Omental fat pad (tissue), 4 donors: ENCODE measurements at places on chromosomes 7 and 10. TPM values are rescaled to one million over a fixed set of nuclear protein-coding genes. Genes with fewer than 3 reads are reported as not detected.

ZNF727 gene
- 4.3 TPM for total RNA-seq

SNCG gene
- 219 TPM for total RNA-seq

PRKG1 gene
- 33.9 TPM for total RNA-seq

CYP3A7 gene
- 2.8 TPM for total RNA-seq

PDK4 gene
- total RNA-seq, result 996 TPM

CPA1 gene
- total RNA-seq, result 2.0 TPM

TRIM50 gene
- total RNA-seq, result 0.28 TPM

HMX2 gene
- total RNA-seq, result not detected

RGR gene
- total RNA-seq, result not detected

- no peak for DNase-seq
Observed at GRCh38 chr10:131710142-131710861, 190.5 kb upstream of the PPP2R2D start.

- no peak for DNase-seq
Observed at GRCh38 chr7:28724563-28724962, 233.6 kb downstream of the TRIL start.

- DNase-seq, result no peak
Observed at GRCh38 chr10:71029411-71029892, 141.1 kb upstream of the PCBD1 start.

DNA sequence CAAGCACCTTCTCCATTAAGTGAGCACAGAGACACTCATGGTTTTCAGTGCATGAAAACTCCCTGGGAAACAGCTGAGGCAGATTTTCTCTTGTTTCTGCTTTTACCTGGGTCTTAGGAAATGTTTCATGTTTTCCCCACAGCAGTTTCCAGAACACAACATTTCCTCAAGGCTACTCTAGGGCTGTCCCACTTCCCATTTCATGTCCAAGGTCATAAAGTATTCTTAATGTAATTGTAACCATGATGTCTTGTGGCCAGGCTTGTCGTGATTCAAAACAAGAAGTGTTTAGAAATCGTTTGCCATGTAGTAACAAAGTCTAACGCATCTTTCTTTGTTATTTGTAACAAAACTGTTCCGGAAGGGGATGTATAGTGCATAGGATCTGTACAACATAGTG lies 83.8 kb upstream of the NRP1 start:
- DNase-seq, result no peak

DNA sequence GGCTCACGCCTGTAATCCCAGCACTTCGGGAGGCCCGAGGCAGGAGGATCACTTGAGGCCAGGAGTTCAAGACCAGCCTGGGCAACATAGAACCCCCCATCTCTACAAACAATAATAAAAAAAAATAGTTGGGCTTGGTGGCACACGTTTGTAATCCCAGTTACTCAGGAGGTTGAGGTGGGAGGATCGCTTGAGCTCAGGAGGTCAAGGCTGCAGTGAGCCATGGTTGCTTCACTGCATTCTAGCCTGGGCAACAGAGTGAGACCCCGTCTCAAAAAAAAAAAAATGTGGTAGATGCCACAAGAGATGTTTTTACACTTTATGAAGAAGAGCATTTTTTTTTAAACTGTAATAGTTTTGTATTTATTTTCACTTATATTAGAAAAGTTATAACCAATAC lies 12.8 kb downstream of the NYAP1 start:
- DNase-seq, result no peak

- DNase-seq, result no peak
Observed at GRCh38 chr10:2165771-2166460, 428.6 kb upstream of the ADARB2 start.

- DNase-seq, result no peak
Observed at GRCh38 chr10:71821909-71822763, 28.9 kb downstream of the PSAP start.

GRCh38 chr7:128793181-128793547 lies 1.4 kb downstream of the CCDC136 start:
- DNase-seq, result no peak

DNA sequence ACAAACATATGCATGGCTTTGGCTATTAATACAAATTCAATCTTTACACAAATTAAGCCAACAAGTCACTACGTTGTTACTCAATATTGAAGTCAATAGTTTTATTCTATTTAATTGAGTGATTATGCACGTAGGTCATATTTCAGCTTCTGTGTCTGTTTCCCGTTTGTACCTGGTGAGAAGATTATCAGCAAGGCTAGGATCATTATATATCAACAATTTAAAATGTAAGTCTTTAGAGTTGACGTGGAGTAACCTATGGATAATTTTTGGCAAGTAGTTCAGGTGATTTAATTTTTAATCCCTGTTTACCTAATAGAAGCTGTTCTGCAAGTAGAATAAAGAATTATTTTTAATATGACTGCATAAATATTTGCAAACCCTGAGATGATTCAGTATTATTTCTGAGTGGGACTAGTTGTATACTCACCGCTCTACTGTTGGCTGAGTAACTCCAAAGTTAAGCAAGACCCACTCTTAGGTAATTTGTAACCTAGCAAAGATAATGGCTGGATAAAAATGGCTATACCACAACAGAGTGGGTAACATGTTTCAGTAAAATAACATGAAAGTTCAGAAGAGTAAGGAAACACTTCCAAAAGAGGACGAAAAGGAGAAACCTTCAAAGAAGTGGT lies 161.0 kb downstream of the HGF start:
- DNase-seq, result no peak

DNA sequence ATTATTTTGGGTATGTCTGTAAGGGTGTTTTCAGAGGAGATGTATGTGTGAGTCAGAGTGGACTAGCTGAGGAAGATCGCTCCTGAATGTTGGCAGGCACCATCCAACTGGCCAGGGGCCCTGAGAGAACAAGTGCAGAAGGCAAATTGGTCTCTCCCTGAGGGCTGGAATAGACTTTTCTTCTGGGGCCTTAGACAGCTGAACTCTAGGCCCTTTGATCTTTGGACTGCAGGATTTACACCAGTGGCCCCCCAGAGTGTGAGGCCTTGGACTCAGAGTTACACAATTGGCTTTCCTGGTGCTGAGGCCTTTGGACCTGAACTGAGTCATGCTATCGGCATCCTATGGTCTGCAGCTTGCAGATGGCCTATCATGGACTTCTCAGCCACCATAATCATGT lies 217.2 kb downstream of the REEP3 start:
- DNase-seq, result no peak

DNA sequence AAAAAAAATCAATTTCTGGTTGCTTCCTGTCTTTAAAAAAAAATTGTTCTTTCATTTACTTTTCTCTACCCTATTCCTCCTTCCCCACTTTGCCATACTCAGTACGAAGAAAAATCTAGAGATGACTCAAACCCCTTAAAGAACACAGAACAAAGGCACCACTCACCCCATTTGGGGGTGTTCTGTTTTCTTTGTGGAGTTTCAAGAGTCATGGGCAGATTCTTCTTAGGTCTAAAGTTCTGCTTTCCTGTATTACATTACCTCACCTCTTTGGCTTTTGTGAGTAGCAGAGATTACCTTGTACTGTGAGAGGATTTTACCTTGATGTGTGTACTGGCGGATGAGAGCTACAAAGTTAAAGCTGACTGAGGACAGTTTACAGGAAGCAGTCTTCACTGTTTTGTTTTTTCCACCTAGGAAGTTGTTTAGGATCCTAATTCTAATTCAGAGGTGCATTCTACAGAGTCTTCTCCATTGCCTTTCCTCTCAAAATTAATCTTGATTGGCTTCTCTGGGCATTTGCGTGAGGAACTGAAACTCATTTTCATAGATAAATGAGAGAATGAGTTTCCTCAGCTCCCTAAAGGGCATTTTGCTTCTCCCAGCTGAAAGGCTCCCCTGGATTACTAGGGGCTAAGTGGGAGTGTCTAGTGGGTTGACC lies 20.7 kb downstream of the AVL9 start:
- DNase-seq, result no peak

DNA sequence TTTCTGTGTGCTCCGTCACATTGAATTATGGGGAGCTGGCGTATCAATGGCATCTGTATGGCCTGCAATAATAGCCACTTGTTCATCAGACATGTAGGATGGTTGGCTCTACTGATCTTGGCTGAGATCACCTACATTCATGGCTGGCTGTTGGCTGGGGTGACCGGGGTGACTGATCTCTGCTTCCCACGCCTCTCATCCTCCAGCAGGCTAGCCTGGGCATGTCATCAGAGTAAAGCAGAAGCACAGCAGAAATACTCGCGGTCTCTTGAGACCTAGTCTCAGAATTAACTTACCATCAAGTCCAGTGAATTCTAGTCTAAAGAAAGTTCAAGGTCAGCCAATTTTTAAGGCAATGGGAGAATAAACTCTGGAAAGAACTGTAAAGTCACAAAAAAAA lies 257.7 kb upstream of the GLI3 start:
- DNase-seq, result no peak

GRCh38 chr7:55185941-55186609 lies 167.3 kb downstream of the EGFR start:
- no peak for DNase-seq

DNA sequence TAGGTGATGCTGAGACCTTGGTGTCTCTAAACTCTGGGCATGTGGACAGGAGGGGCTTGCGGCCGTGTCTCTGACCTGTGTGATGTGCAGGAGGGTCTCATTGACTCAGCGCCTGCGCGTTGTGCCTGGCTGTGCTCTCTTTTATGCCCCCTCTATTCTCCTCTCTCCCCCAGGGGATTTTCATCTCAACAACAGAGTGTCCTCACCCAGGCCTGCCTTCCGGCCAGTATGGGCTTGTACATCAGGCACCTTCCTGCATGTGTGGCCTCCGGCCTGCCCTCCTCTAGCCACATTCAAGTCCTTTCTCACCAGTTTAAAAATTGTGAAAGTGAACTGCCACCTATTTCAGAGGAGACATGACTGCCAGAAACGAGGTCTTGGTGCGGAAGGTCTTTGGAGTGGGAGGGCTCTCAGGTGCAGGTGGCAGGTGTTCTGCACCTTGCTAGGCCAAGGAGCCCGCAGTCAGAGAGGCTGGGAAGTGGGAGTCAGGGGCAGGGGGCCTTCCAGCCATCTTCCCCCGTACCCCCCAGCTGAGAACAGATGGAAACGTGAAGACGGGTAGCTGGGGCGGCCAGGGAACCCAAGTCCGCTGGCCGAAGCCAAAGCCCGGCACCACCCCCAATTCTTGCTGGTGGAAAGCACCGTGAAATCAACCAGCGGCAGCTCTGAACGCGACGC lies 531 bp upstream of the INTS15 start:
- no peak for DNase-seq

DNA sequence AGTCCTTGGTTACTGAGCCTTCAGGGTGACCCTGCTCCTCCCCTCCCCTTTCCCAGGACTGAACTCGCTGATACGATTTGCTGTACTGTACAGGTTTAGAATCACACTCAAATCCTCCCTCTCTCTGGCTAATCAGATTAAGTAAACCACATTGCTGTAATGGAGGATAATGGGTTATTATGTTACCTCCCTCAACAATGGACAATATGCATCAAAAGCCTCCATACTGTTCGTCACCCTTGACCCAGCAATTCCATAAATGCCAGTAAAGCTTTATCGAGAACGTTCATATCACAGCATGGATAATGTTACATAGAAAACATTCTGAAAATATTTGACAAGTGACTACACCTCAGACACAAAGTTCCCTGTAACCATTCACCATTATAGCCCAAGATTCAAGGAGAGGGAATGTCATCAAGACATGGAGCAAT lies 61.7 kb downstream of the FAM107B start:
- no peak for DNase-seq

DNA sequence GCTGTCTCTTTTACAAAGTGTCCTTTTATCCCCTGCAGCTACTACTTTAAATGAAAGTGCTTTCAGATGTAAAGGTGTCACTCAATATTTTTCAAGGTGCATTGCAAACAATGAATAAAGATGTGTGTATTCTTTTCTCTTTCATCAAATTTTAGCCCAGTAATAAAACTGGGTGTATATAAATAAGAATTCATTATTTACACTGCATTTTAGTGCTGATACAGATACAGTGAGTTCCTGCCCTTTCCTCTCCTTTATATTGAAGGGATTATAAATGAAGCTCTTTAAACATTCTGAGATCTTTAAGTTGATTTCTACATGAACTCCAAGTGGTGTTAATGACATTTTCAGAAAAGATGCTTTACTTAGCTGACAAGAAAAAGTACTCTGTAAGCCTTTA lies 517.5 kb downstream of the PHTF2 start:
- DNase-seq, result no peak

- no peak for DNase-seq
Observed at GRCh38 chr10:124152139-124153022, 59.0 kb upstream of the CHST15 start.
